Colonic mucosa (tissue), 4 donors: ENCODE measurements at places on chromosomes 11 and 22. TPM values are rescaled to one million over a fixed set of nuclear protein-coding genes. Genes with fewer than 3 reads are reported as not detected.
A peak's percentile ranks its signal among the peaks of the same experiment; 100 is the strongest.

Gene MCAM
- 36.9 TPM for total RNA-seq

Gene SLC5A4
- not detected for total RNA-seq

Gene SSTR3
- not detected for total RNA-seq

Gene GAB4
- not detected for total RNA-seq

Gene CASTOR1
- total RNA-seq, result 4.5 TPM

Gene GPR83
- total RNA-seq, result not detected

- H3K27ac ChIP-seq, result no peak overlapping the region
- no peaks in the 10 kb centered on the region for H3K36me3 ChIP-seq
- peak; percentile 45 for DNase-seq
- no peaks in the 10 kb centered on the region for H3K4me1 ChIP-seq
- H3K4me3 ChIP-seq, result no peak overlapping the region
Observed at GRCh38 chr11:17414317-17414737, 25.9 kb upstream of the KCNJ11 start.

DNA sequence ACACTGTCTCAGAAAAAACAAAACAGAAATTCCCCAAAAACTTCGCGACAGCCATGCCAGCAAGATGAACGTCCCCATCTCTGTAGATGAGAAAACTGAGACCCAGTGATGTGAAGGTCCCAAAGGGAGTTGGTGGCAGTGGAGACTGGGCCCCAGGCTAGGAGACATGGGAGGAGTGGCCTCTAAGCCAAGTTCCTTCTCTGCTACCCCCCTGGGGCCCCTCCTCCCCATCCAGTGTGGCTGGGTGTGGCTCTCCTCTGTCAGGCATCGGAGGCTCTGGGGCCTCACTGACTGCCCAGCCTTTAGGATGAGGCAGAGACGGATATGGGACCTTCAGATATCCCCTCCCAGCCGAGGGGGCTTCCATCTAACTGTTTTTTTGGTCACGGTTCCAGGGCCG lies 9.8 kb downstream of the RELT start:
- H3K36me3 ChIP-seq, result no peaks in the 10 kb centered on the region
- DNase-seq, result no peak
- peak overlapping the region; percentile 67 for H3K27ac ChIP-seq
- no peak overlapping the region for H3K4me3 ChIP-seq
- H3K27me3 ChIP-seq, result no peaks in the 10 kb centered on the region

DNA sequence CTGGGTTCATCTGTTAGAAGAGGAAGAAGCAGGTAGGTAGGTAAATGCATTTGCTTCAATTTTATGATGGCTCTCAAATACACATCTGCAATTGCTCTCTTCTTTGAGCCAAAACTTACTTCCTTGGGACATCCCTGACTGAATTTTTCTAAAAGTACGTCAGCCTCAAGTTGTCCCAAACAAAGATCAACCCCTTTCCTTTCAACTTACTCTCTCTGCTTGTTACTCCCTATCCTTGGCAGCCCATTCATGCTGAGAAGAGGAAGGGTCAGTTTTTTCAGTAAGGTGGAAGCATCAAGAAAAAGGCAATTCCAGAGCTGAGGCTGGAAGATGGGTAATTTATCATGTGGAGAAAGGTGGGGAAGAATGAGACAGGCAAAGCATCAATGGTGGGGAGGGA lies 111.2 kb downstream of the LRRC32 start:
- peaks cover 7% of the 10 kb centered on the region for H3K4me1 ChIP-seq
- DNase-seq, result no peak
- H3K27ac ChIP-seq, result no peak overlapping the region
- H3K27me3 ChIP-seq, result no peaks in the 10 kb centered on the region
- H3K4me3 ChIP-seq, result no peak overlapping the region
- no peaks in the 10 kb centered on the region for H3K36me3 ChIP-seq

DNA sequence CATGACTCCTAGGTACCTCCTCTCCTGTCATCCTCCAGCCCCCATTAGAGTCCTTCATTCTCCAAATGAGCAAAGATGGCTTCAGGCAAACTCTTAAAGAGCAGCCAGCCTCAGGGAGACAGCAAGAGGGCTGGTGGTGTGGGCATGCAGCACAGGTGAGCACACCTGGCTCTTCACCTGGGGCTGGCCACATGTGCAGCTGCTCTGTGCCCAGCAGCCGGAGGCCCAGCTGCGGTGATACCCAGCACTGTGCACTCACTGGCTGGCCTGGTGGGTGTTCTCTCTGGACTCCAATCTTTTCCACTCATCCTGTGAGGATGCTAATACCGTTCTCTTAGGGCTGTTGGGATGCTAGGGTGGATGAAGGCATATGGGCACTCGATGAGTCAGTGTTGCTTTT lies 106.1 kb upstream of the PARVA start:
- no peak for DNase-seq
- H3K27ac ChIP-seq, result no peak overlapping the region
- no peaks in the 10 kb centered on the region for H3K36me3 ChIP-seq
- H3K4me1 ChIP-seq, result no peaks in the 10 kb centered on the region
- no peak overlapping the region for H3K4me3 ChIP-seq
- no peaks in the 10 kb centered on the region for H3K27me3 ChIP-seq

- H3K36me3 ChIP-seq, result no peaks in the 10 kb centered on the region
- H3K27ac ChIP-seq, result peak overlapping the region; percentile 29
- no peaks in the 10 kb centered on the region for H3K4me1 ChIP-seq
- H3K27me3 ChIP-seq, result no peaks in the 10 kb centered on the region
Observed at GRCh38 chr11:73072935-73073481, 69.1 kb downstream of the FCHSD2 start.

- no peaks in the 10 kb centered on the region for H3K36me3 ChIP-seq
- H3K4me3 ChIP-seq, result no peak overlapping the region
- H3K27me3 ChIP-seq, result no peaks in the 10 kb centered on the region
- H3K27ac ChIP-seq, result no peak overlapping the region
Observed at GRCh38 chr11:87076260-87076783, 38.6 kb downstream of the TMEM135 start.

DNA sequence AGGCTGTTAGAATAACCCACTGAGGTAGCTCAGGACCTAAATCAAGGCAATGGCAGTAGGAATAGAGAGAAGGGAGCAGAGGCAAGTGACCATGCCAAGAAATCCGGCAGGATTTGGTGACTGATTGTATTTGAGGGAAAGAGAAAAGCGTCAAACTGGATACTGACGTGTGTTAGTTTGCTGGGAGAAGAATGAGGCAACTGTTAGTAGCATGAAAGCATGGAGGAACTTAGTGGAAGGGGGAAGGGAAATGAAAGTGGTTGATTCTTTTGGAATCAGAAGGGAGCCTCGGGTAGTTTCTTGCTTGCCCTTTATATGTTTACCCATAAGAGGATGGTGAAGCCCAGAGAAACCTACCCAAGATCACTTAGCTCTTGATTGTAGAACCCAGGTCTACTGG lies 8.3 kb downstream of the PPFIBP2 start:
- no peak for DNase-seq
- H3K36me3 ChIP-seq, result no peaks in the 10 kb centered on the region
- H3K4me3 ChIP-seq, result no peak overlapping the region
- no peaks in the 10 kb centered on the region for H3K27me3 ChIP-seq
- no peaks in the 10 kb centered on the region for H3K4me1 ChIP-seq

DNA sequence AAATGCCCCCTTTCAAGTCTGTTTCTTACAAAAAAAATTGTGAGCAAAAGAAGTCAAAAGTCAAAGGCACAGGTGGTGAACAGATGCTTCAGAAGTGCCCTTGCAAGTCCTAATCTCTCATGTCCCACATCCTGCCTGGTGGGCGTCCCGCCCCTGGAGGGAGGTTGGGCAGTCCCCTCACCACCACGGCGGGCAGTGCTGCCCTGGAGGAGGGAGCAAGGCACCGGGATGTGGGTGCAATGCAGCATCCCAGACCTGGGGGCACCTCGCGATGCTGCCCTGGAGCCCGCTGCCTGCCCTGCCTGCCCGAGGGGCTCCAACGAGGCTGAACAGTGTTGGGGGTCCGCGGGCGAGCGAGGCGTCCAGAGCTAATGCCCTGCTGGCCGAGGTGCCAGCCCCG lies 15.9 kb downstream of the MRGPRG start:
- H3K27me3 ChIP-seq, result peaks cover 17% of the 10 kb centered on the region
- no peak overlapping the region for H3K27ac ChIP-seq
- no peaks in the 10 kb centered on the region for H3K36me3 ChIP-seq
- no peak for DNase-seq
- no peak overlapping the region for H3K4me3 ChIP-seq
- H3K4me1 ChIP-seq, result no peaks in the 10 kb centered on the region

DNA sequence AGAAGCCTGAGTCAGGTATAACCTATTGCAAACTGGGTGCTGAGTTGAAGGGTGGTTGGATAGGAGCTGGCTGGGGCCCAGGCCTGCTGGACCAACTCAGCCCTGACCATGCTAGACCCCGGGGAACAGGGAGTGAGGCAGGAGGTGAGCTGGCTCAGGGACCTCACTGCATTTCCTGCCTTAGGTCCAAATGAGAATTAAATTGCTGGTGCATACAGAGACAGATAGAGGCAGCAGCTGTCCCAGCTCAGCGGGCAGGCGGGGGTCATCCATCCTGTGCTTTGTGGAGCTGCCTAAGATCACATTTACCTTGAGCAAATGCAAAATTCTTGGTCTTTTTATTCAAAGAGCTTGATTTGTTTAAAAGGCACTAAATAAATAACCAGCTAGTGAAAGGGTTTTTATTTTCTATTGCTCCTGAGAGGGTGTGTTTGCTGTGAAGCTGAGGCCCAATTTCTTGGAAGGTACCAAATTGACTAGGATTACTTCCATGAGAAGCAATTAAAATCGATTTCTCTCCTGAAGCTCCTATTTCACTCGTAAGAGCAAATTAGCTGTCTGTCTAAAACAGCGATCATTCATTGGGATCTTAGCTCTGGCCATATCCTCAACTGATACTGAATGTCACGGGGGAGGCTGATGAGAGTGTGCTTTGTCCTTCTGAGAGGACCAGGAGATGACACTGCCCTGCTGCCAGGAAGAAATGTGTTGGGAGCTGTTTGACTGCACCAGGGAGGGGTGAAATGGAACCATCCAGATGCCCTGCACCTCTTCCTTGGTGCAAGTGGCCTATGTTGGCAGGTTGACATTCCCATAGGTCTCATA lies 24.9 kb downstream of the USH1C start:
- H3K4me3 ChIP-seq, result no peak overlapping the region
- H3K27ac ChIP-seq, result no peak overlapping the region
- no peaks in the 10 kb centered on the region for H3K36me3 ChIP-seq
- H3K27me3 ChIP-seq, result no peaks in the 10 kb centered on the region
- H3K4me1 ChIP-seq, result no peaks in the 10 kb centered on the region

DNA sequence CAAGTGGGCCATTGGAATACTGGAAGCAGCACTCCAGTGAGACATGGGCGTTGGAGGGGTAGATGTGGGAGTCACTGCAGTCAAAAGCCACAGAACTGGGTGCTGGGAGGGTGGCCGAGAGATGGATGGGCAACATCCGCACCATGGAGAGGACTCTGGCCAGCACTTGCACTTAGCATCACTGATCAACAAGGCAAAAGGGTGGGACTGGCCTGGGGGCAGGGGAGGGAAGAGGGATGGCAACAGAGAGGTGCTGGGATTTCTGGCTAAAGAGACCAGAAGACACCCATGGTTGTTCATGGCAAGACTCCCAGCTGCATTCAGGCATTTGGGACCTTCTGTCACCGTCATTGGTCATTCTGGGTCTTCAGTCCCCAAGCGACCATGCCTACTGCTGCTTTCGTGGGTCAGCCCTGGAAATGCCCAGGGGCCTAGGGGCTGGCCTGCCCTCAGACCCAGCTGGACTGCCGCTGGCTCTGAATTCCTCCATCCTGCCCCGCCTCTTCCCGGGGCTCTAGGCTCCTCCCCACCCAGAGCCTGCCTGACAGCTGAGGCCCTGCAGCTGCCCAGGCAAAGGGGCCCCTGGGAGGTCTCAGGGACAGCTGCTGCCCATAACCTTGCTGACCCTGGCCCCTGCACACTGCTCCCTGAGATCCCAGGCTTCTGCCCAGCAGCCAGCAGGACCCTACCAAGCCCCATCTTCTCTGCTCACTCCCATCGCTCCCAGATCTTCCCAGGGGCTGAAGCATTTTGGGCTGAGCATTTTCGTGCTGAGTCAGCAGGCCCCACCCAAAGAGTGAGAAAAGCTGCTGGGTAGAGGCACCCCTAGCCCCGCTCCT lies 13.0 kb upstream of the CDC42EP2 start:
- no peaks in the 10 kb centered on the region for H3K36me3 ChIP-seq
- H3K4me3 ChIP-seq, result no peak overlapping the region
- DNase-seq, result no peak
- no peaks in the 10 kb centered on the region for H3K27me3 ChIP-seq
